ENCODE measurements at places on chromosomes 16 and 17.

DNA sequence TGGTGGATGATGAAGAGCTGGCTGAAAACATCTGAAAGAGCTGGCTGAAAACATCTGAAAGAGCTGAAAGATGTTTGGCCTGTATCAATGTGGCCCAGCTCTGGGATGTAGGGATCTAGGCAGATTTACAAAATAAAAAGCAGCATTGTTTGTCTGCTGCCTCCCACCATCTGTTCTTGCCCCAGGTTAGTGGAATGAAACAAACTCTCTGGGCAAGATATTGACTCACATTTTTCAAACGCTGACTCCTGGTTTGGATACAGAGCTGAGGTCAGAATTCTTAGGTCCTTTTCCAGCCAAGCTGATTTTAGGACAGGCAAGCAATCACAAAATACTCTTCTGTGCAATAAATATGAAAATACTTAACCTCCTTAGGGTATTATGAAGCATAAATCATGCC, 139.0 kb downstream of the STX8 start:
- no peak for DNase-seq

- no peak for DNase-seq
These were observed 33.8 kb upstream of the SBK1 start for GRCh38 chr16:28258567-28258966.

- no peak for DNase-seq
These were observed 481 bp downstream of the LYRM1 start for GRCh38 chr16:20901068-20901435.

DNA sequence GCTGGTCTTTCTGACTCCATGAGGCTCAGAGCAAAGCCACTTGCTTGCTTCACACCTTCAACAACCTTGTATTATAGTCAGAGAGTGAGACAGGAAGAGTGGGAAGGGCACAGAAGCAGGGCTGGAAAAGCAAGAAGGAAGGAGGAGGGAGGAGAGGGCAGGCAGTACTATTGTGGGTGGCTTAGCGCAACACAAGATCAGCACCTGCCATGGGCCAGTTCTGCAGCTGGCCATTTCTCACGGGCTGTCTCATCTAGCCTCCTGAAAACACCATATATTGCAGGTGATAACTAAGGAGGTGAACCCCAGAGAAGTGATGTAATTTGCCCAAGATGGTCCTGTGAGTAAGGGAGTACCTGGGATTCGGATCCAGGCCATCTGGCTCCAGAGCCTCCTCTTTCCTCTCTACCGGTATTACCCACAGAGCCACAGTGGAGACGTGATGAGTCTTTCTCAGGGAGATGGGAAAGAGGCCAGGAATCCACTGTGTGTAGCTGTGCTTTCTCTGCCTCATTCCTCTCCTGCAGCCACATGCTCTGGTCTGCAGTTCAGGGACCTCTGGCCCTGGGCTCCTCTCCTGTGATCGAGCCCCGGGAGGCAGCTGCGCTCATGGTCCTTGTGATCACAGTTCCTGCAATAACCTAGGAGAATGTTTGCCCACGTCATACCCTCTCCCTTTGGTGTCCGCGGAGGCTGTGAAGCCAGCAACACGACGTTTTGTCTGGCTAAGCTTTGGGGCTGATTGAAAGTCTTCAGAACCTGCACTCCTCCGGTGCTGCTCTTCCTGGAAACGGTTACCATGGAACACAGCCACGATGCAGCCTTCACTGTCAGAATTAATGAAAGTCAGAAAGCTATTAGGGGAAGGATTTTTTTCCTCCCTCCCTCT, 178.1 kb upstream of the CCL2 start:
- no peak for DNase-seq

- no peak for DNase-seq
These were observed 195.2 kb downstream of the AXIN2 start for GRCh38 chr17:65366102-65366844.

- DNase-seq = no peak
These were observed 129.4 kb downstream of the TANGO6 start for GRCh38 chr16:68972720-68973119.

DNA sequence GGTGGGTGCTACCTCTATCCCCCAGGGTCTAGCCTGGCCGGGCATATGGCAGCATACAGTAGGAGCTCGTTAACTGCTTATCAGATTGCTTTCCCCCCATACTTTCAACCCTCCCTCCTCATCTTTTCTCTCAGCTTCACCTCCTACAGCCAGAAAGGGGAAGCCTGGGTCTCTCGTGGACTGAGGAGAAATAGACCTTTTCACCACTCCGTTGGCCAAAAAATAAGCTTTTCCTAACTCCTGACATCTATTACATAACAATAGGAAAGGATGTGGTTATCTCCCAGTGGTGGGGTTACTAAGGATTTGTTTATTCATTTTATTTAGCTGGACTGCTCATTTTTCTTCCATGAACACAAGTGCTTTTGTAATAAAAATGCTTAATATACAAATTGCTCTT, 9.0 kb upstream of the CXCL16 start:
- no peak for DNase-seq

All from NCI-H2081 (cell line).